ENCODE measurements at places on chromosomes 1 and 21.
A peak's percentile ranks its signal among the peaks of the same experiment; 100 is the strongest.

DNA sequence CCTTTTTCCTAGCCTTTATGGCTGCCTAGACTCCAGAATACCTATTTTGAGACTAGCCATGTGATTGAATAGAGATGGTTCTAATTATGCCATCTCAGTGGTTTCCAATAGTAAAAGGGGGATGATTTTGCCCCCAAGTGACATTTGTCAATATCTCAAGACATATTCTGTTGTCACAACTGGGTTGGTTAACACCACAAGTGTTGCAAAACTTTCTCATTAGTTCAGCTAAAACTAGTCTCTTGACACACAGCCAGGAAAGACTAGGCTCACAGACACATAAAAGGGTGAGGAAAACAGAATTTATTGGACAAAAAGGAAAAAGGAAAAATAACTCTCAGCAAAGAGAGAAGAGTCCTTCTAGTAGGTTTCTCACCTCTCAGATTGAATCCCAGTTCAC is 39.9 kb upstream of the GBP5 start:
- no peak for DNase-seq

- no peak for DNase-seq
These were observed 785.1 kb downstream of the LTN1 start for GRCh38 chr21:28207436-28208173.

DNA sequence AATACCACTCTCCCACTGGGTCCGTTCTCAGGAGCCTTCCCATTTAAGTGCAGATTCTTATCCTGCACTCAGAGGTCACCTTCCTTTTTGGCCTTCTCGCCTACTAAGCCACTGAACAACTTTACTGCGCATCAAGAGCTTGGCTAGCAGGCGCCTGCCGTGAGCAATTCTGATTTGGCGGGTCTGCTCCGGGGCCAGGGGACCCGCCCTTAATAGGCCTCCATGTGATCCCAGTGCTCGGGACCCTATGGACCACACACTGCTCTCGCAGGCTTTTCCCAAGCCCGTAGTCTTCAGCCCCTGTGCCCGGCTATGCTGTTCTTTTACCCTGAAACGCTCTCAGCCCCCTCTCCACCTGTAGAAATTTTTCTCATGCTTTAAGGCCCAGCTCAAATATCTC is 45.1 kb downstream of the BCL9 start:
- no peak for DNase-seq

- DNase-seq, result no peak
These were observed 9.3 kb downstream of the ATP1A2 start for GRCh38 chr1:160124705-160125478.

DNA sequence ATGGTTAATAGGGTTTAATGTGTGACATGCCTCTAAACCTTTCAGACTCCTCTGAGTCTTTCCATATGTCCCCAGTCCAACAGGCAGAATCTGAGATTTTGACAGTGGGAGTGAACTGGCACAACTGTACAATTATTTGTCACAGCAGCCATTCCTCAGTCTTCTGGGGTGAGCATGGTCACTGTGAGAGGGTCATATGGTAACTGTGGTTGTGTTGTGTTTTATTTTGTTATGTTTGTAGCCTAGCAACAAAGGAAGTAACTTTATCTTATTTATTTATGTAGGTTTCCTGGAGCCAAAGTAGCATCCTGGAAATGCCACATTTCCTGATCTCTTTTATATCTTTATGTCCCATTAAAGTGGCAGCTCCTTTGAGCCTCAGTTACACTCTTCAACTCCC is 1067.9 kb downstream of the TTLL7 start:
- no peak for DNase-seq

DNA sequence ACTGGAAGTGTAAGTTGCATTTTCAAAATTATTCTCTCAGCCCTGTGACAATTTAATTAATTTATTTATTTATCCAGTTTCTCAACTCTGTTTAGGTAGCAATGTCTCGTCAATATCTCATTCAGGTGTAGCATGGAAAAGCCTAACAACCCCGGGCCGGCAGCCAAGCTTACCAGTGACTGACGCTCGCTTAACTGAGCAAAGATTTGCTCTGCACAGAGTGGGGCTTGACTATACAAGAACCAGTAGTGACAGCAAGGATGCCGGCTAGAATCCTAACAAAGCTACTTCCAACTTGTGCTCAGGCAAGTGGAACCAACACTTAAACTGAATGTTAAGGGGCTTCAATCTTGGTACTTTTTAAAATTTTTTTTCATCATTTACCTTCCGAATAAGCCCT is 80.9 kb upstream of the ESRRG start:
- no peak for DNase-seq

DNA sequence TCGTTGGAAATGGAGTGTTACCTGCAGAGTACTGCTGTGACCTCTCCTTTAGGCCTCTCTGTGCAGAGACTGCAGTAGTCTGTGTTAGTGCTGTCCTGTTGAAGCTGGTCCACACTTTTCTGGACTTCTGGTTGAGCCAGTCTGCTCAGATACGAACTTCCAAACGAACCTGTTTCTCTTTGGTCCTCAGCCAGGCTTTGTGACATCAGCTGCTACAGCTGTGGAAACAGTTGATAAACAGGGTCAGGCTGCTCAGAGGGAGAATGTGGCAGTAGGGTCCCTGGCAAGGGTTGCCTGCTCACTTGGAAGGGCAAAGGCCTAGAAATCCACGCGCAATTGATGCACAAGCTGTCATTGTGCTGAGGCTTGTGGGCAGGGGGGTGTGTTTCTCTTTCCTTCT is 98.8 kb downstream of the NOS1AP start:
- peak; percentile 91 for DNase-seq

- no peak for DNase-seq
These were observed 105.1 kb downstream of the ITSN1 start for GRCh38 chr21:33747420-33747819.

GRCh38 chr21:44542716-44543115 is 2.7 kb upstream of the KRTAP10-1 start:
- DNase-seq, result no peak

- DNase-seq, result peak; percentile 13
These were observed 30.6 kb upstream of the CACNA1E start for GRCh38 chr1:181452746-181453145.

- DNase-seq, result no peak
These were observed 19.1 kb upstream of the GBP3 start for GRCh38 chr1:89041721-89042120.
